ENCODE measurements at places on chromosomes 11 and 22.

DNA sequence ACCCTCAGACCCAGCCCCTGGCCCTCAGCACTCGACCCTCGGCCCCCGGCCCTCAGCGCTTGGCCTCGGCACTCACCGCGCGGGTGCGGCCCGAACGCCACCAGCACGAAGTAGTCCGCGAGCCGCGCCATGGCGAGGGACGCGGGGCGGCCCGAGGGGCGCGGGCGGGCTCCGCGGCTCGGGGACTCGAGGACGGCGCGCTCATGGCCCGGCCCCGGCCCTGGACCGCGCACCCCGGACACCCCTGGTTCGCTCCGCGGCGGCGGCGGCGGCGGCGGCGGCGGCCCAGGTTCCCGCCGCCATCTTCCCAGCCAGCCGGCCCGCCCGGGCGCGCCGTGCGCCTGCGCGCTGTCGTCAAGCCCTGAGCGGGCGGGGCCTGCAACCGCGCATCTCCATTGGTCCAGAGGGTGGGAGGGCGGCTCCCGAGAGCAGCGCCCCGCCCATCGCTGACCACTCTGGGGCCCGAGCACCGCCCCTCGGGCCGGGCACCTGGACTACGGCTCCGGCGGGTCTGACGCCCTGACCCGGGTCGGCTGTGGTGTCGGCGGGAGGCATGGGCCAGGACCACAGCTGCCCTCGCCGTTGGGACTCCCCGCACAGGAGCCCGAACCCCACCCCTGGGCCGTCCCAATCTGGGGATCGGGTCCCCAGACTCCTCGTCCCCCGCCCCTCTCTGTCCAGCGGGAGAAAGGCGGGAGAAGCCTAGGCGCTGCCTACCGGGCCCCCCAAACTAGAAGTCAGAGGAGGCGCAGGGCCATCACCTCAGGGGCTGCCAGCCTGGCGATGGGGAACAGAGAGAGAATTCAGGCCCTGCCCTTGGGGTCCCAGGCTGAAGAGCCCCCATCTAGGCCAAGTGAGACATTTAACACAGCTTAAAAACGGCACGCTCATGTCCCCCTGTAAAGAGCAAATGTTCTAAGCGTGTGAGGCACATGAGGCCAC is at the start of gene SBF1:
TSS of gene SBF1 (minus strand) at position 326 of the 942 bp plus-strand sequence. CDS start at position 131, 195 bp downstream.
- DNase-seq, result peak; percentile 53

DNA sequence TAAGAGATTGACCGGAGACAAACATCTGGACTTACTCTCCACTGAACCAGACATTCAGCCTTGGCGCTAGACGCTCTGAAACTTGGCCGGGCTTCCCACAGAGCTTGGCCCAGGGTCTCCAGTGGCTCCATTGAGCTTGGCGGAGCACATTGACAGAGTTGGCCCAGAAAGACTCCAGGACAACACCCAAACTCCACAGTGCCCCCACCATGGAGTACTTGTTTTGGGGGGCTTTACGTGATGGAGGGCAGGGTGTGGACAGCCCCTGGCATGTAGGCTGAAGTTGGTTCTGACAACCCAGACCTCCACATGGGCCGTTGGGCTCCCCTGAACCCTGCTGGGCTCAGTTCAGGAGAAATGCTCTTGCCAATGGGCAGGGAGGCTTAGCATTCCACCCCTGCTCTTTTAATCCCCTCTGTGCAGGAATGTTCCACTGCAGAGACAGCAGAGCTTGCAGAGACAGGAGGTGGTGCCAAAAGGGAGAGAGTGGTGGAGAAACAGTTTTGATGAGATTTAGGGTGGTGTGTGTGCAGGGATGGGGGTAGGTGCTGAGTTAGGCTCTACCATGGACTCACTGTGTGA is 102.4 kb upstream of the TIMP3 start:
- no peak for DNase-seq

- DNase-seq, result no peak
Measured at GRCh38 chr11:123203471-123203870, 8.4 kb upstream of the CLMP start.

- DNase-seq, result no peak
Measured at GRCh38 chr11:45180179-45180847, 33.9 kb downstream of the PRDM11 start.

DNA sequence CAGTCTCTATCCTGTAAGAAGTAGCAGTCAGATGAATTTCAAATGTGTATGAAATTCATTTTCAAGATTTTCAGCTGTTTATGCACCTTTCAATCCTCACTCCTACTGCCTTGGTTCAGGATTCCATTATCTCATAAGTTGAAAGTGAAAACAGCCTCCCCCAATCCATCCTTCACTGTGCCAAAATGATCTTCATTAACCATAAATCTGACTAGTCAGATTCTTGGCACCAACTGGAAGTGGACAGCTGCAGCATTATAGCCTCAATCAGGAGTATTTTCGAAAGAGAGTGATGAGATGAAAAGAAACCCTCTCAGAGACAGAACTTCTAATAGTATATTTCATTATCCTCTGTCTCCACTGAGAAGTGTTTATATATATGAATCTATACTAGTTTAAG is 365.3 kb upstream of the PDGFD start:
- no peak for DNase-seq

DNA sequence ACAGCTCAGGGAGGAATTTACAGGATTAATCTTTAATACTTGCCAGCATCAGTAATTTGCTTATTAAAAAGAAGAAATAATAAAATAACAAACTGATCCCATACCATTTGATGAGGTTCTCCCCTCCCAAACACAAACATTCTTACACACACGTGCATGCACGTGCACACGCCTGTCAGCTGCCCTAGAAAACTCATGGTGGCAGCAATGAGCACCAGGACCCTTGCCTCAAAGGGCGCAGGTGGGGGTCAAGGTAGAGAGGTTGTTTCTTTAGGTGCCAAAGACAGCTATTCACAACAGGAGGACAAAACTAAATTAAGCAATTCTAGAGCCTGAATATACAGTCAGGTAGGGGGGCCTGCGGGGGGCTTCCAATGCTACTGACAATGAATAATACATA is 219.3 kb downstream of the BUD13 start:
- no peak for DNase-seq
